ENCODE measurements at places on chromosomes 5 and 9. TPM values are rescaled to one million over a fixed set of nuclear protein-coding genes. Genes with fewer than 3 reads are reported as not detected.

GRCh38 chr9:9499546-9499945 lies 1113.3 kb downstream of the PTPRD start:
- no peak for DNase-seq

- no peak for DNase-seq
These were observed 257.8 kb downstream of the FER start for GRCh38 chr5:109005297-109006009.

The LHX3 gene
- total RNA-seq: not detected

The GFI1B gene
- not detected for total RNA-seq

The IFNA2 gene
- total RNA-seq: not detected

The ANGPTL2 gene
- total RNA-seq: 22.2 TPM

The ADGRV1 gene
- 4.7 TPM for total RNA-seq

The SURF6 gene
- 19.6 TPM for total RNA-seq

Measured in ureter (tissue), 1 donor.